Activated CD8-positive, alpha-beta T cell treated with anti-CD3 and anti-CD28 coated beads for 36 hours (primary cell): ENCODE measurements at places on chromosomes 12 and 14. TPM values are rescaled to one million over a fixed set of nuclear protein-coding genes. Genes with fewer than 3 reads are reported as not detected.

Gene SDR9C7
- total RNA-seq, result not detected

GRCh38 chr14:55141825-55142224, 12.8 kb downstream of the LGALS3 start:
- no peak for DNase-seq
- H3K4me1 ChIP-seq, result peaks cover 3% of the 10 kb centered on the region
- H3K27me3 ChIP-seq, result no peaks in the 10 kb centered on the region
- no peak overlapping the region for H3K27ac ChIP-seq

- peaks cover 39% of the 10 kb centered on the region for H3K4me1 ChIP-seq
- no peak for DNase-seq
- H3K27me3 ChIP-seq, result no peaks in the 10 kb centered on the region
- H3K36me3 ChIP-seq, result no peaks in the 10 kb centered on the region
Measured at GRCh38 chr12:57940052-57940914, 1.1 kb upstream of the ATP23 start.

- H3K4me1 ChIP-seq, result peaks cover 72% of the 10 kb centered on the region
- no peaks in the 10 kb centered on the region for H3K27me3 ChIP-seq
- peak overlapping the region; percentile 17 for H3K4me3 ChIP-seq
- peaks cover 9% of the 10 kb centered on the region for H3K36me3 ChIP-seq
- peak overlapping the region; percentile 79 for H3K27ac ChIP-seq
Measured at GRCh38 chr12:802242-803120, 50.1 kb downstream of the WNK1 start.

DNA sequence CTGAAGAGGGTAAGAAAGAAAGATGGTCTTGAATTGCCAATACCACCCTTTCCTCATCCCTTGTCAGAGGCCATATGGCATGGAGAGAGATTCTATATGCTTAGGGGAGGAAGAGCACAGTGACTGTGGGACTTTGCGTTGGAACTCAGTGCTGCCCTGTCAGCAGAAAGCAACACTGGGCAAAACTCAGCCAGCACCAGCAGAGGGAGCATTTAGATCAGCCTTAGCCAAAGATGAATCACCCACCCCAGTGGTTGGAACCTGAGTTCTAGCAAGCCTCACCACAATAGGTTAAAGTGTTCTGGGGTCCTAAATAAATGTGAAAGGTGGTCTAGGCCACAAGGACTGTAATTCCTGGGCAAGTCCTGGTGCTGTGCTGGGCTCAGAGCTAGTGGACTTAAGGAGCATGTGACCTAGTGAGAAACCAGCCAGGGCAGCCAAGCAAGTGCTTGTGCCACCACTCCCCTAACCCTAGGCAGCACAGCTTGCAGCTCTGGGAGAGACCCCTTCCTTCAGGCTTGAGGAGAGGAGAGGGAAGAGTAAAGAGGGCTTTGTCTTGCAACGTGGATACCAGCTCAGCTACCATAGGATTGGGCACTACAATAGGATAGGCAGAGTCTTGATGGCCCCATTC, 11.4 kb upstream of the BCAT1 start:
- peaks cover 20% of the 10 kb centered on the region for H3K4me1 ChIP-seq

DNA sequence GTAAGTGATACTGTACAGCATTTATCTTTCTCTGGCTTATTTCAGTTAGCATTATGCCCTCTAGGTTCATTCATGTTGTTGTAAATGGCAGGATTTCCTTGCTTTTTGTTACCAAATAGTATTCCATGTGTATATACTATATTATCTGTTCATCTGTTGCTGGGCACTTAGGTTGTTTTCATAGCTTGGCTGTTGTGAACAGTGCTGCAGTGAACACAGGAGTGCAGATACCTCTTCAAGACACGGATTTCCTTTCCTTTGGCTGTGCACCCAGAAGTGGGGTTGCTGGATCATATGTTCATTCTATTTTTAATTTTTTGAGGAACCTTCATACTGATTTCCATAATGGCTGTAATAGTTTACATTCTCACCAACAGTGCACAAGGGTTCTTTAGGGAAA, 21.5 kb downstream of the EP400 start:
- DNase-seq, result no peak
- H3K4me1 ChIP-seq, result peaks cover 28% of the 10 kb centered on the region
- peaks cover 7% of the 10 kb centered on the region for H3K36me3 ChIP-seq
